NCI-H1436 treated with DMSO at 0.1 percent for 48 hours (cell line): ENCODE measurements at places on chromosomes 1 and 21.
A peak's percentile ranks its signal among the peaks of the same experiment; 100 is the strongest.

- no peak for DNase-seq
Measured at GRCh38 chr1:188129856-188130838, 1301.4 kb downstream of the PLA2G4A start.

- DNase-seq = no peak
Measured at GRCh38 chr21:45556645-45557615, 14.7 kb upstream of the SLC19A1 start.

DNA sequence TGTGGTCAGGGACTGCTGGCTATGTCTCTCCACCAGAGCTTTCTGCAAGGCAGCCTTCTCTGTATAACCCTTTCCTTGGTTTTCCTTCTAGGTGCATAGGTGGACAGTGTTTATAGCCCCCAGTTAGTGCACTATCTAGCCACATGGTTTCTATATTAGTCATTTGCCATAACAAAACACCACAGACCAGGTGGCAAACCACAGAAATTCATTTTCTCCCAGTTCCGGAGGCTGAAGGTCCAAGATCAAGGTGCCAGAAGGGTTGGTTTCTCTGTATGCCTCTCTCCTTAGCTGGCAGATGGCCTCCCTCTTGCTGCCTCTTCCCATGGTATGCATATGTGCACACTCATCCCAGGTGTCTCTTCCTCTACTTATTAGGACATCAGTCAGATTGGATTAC, 106.4 kb downstream of the KAZN start:
- DNase-seq = no peak

GRCh38 chr1:200558866-200559459, 61.6 kb downstream of the KIF14 start:
- DNase-seq = no peak

GRCh38 chr21:38664315-38664714, 141.4 kb upstream of the ETS2 start:
- DNase-seq = no peak

DNA sequence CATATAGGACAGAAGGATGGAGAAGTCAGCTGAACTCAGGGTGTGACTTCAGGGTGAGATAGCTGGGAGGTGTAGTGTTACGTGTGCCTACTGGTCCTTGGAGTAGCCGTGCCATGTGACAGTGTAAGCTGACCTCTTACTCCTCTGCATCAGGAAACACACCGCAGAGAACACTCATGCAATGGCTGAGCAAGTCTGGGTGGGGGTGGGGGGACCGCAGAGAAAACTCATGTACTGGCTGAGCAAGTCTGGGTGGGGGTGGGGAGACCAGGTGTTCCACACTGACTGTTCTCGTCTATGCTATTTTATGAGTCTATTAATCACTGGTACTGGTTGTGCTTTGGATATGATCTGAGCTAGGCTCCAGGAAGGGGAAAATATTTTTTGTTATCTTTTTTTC, 233.1 kb downstream of the PAPPA2 start:
- no peak for DNase-seq

DNA sequence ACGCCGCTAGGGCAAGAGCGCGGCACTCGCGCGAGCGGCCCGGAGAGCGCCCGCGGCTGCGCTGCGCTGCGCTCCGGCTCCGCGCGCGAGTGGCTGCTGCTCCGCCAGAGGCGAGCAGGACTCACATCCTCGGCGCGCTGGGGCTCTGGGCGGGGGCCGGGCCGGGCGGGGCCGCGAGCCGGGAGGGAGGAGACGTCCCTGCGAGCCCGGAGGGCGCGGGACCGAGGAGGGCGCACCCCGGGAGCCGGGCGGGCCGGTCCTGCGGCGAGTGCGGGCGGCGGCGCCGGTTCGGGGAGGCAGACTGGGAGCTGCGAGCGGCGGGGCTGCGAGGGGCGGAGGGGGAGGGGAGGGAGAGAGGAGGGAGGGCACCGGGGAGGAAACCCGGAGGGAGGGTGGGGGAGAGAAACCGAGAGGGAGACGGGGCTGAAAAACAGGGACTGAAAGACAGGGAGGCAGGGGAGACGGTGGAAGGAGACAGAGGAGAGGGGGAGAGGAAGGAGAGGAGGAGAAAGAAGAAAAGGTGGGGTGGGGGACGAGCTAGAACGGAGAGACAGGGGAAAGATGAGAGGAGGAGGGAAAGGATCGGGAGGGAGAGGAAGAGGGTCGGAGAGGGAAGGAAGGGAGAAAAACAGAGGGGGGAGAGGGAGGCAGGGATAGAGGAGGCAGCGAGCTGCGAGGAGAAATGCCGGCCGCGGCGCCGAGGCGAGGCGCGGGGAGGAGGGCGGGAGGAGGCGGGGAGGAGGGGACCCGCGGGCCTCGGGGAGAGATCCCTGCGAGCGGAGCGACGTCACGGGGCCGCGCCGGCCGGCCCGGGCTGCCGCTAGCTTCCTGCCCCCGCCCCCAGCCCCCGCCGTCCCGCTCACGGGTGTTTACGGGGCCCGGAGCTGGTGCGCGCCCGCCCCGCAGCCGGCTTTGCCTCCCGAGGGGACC, at the start of gene CAMK2N1:
Gene CAMK2N1 (minus strand): TSS at position 684 of the 930 bp plus-strand sequence. CDS start 831 bp downstream, outside the sequence.
- no peak for DNase-seq

GRCh38 chr21:14482165-14482564, 64.0 kb downstream of the SAMSN1 start:
- DNase-seq = no peak

DNA sequence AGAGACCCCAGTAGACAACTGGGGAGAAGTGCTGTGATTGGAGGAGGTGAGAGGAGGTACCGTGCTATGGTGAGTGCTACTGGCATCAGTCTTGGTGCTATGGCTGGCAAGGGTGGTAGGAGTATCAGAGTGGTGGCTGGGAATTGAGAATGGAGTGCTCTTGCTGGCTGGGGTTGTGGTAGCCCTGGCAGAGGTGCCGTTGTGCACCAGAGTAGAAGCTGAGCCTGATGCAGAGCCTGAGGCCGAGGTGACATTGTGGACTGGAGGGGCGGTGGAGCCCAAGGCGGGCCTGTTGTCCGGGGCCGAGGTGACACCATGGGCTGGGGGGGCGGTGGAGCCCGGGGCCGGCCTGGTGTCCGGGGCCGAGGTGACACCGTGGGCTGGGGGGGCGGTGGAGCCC, 14.6 kb downstream of the TRIM46 start:
- no peak for DNase-seq

DNA sequence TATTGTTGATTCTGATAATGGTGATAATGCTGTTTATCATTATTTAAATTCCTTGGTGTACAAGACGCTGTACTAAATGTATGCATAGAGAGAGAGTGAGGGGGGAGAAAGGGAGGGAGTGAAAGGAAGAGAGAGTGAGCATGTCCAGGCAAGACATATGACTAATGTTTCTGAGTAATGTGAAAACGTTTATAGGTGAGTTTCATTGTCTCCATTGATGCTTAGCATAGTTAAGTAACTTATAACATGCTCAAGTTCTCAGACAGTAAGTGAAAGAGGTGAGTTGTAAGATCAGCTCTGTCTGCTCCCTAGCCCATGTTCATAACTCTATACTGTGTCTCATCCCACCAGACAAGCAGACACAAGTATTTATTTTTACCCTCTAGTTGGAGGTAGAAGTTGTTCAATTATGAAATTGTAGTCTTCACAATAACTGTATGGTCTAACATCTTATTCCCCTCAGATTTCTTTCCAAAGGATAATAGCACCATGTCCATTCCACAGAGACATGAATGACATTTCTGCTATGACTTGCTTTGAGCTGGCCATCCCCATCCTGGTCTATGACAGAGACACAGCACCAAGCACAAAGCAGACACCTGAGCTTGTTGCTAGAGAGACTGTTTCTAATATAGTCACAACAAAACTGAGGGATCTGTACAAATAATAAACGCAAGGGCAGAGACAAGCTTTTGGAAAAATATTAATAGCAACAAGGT, 285.1 kb downstream of the CACNA1E start:
- no peak for DNase-seq

DNA sequence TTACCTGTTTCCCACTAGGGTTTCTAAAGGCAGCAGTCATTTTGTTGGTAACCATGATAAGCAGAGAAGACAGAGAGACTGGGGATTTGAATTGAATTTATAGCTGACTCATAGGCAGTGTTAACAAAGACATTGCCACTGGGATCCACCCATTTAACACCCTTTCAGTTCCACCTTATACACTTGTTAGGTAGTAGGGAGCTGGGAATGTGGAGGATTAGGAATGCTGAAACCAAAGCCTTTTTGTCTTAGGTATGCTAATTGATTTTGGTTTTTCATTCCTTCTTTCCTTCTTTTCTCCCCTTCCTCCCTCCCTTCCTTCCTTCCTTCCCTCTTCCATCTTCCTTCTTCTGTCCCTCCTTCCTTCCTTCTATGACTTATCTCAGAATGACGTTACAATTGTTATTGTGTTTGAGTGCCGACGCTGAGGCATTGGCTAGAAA, 7.5 kb upstream of the EVI5 start:
- DNase-seq = no peak

- DNase-seq = no peak
Measured at GRCh38 chr1:25197982-25198662, 34.2 kb downstream of the SYF2 start.

- DNase-seq = peak; percentile 94
Measured at GRCh38 chr1:30718091-30718635, 5.2 kb downstream of the MATN1 start.

DNA sequence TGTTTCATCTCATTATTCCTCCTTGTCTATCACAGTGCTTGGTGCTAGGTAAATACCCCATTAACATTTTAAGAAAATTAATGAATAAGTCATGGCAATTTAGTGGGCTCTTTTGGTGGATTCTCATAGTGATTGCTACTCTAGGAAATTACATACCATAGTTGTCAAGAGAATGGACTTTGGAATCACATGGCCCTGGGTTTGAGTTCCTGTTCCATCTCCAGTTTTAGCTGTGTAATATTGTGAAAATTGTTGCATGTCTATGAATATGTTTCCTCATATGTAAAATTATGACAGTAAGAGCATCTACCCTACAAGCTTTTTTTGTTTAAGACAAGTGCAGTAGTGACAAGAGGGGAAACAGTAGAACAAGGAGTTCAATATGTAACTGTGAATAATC, 20.7 kb downstream of the WDTC1 start:
- DNase-seq = no peak

- DNase-seq = no peak
Measured at GRCh38 chr1:231618609-231619256, 7.9 kb upstream of the DISC1 start.

DNA sequence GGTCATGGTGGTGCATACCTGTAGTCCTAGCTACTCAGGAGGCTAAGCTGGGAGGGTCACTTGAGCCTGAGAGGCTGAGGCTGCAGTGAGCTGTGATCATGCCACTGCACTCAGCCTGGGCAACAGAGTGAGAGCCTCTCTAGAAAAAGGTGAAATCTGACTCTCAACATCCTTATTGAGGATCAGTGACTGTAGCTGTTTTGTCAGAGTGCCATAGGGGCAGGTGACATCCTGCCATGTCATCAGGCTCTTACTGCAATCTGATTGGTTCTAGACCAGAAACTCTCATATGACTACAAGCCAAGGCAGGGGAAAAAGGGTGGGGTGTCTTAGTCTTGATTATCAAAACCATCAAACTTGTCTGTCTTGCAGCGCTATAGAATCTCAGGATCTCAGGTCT, 62.8 kb upstream of the NGF start:
- peak; percentile 3 for DNase-seq

- DNase-seq = no peak
Measured at GRCh38 chr1:186557147-186557777, 96.3 kb upstream of the PDC start.

DNA sequence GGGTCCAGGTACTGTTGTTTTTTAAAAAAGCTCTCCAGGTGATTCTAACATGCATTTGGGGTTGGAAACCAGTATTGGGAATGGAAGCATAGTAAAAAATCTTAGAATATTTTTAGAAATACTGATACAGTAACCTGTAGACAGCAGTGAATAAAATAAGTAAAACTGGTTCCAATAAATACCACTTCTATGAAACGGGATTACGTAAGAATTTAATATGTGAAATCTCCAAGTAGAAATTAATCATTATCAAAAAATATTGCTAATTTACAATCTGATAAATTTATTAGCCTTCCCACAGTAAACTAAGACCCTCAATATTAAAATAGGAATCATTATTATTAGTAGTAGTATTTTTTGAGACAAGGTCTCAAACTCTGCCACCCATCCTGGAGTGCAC, 177.5 kb downstream of the COP1 start:
- no peak for DNase-seq

GRCh38 chr1:25700626-25701025, 84.0 kb downstream of the MAN1C1 start:
- no peak for DNase-seq

DNA sequence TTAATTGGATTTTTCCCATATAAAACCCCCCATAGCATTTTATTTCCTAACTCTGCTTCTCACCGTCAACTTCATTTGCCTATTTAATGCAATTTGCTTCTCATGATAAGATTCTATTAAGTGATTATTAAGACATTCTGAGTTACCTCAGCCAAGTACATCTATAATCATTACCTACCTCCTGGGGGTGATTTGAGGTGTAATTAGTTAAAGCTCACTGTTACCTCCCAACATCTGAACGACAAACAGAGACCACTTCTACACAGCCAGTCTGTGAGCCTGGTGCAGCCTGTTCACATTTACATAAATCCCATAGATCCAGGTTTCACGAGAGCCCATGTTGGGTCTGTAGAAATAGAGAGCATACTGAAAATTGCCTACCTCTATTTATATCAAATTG, 65.7 kb upstream of the SSX2IP start:
- DNase-seq = no peak

DNA sequence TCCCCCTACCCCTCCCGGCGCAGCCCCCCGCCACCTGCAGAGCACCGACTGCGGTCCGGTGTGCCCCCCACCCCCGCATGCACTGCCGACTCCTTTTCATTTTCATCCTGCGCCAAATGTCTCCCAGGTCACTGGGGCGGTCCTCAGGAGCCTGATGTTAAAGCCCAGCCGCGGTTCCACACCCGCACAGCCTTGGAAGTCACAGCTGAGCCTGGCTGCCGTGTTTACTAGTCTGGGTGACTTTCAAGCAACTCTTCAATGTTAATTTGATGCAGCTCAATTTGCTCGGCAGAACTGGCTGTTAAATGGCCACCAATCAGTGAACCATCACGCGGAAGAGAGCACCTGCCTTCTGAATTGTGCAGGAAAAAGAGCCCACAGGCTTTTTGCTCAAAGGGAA, 27.2 kb downstream of the THAP3 start:
- DNase-seq = no peak

- DNase-seq = no peak
Measured at GRCh38 chr1:215720126-215720525, 153.0 kb downstream of the KCTD3 start.

GRCh38 chr1:180151508-180151907, 3.2 kb upstream of the QSOX1 start:
- DNase-seq = no peak
